ENCODE measurements at places on chromosomes 2 and 18.

DNA sequence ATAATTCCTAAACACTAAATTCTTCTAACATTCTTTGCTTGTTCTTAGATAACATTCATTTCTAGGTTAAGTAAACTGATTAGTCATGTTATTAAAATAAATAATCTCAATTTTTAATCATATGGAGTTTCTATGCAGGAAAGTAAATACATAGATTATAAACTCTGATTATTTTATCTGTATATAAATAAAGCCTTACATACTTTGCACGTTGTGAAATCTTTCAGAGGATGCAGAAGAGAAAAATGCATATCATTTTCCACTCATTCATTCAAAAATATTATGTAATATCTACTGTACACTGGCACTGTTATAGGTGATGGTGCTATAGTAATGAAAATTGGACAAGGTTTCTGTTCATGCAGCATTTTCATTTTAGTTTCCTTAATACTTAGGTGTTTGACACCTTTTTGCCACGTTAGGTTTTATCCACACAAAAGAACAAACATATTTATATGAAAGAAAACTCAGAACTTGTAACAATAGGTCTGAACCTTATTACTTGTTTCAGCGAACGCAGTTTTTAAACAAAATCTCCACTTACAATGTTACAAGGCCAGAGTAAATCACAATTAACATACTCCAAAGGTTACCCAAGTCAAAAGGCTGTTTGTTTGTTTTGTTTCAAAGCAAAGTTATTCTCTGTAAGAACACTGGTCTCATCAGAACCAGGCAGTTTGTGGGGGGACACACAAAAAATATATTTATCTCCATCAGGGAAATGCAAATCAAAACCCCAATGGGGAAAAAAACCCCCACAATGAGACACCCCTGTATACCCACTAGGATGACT, 27.4 kb downstream of the ADAM17 start:
- no peak for DNase-seq

- no peak for DNase-seq
Measured at GRCh38 chr18:36829362-36830157, 633 bp downstream of the KIAA1328 start.

DNA sequence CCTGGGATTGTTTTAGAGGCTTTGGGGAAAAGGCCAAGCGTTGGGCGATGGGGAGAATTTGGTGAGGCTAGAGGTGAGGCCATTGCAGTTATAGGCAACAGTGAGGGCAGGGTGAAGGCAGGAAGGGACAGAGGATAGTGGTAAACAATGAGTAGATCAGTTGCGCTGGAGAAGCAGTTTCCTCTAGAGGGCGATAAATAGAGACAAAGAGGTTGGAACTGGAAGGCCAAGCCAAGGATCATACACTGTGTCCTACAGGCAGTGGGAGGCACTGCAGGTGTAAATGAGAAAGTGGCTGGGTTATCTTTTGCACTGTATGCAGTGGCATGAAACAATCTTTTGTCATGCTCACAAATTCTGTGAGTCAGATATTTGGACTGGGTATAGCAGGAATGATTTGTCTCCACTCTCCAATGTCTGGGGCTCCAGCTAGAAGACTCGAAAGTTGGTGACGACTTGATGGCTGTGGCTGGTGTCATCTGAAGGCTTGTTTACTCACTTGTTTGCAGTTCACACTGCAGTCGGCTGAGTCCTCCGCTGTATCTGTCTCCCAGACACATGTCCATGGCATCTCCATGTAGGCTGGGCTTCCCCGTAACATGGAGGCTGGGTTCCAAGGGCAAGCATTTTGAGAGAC, 82.1 kb downstream of the TNP1 start:
- DNase-seq = no peak

DNA sequence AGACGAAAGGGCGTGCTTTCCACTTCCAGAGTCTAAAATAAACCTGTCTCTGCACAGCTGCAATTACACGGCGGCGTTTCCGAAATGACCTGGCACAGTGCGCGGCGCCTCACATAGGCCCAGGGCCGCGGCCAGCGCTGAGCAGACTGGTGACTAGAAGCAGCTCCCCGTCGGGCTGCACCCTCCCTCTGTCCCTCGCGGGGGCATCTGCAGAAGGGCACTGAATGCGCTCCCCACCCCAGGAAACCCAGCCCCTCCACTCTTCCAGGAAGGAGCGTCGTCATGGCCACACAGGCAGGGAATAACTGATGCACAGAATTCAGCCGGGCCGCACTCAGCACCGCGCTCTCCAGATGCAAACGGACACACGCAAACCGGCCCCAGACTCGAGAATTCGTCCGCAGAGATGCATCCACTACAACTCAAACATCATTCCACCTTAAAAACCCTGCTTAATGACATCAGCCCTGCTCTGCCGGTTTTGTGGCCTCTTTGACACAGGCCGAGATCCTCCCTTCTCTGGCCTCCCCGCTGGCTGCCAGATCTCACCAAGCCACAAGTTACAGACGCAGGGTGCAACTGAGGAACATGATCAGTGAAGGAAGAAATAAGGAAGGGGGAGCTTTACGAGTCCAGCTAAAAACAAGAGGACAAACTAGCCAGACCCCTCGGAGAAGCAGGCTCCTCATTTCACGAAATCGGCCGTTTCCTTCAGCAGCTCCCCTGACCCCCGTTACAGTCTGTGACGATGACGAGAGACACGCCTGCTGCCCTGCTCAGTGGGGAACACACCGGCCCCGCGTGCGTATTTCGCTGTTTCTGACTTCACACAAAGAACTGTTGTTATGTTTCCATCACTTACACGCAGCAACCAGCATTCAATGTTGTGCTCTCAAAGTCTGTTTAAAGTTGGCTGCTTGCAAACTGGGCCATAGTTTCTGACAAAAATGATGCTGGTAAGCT, 40.2 kb downstream of the MBP start:
- DNase-seq = no peak

GRCh38 chr2:151833984-151834383, 5.8 kb upstream of the ARL5A start:
- DNase-seq = no peak

DNA sequence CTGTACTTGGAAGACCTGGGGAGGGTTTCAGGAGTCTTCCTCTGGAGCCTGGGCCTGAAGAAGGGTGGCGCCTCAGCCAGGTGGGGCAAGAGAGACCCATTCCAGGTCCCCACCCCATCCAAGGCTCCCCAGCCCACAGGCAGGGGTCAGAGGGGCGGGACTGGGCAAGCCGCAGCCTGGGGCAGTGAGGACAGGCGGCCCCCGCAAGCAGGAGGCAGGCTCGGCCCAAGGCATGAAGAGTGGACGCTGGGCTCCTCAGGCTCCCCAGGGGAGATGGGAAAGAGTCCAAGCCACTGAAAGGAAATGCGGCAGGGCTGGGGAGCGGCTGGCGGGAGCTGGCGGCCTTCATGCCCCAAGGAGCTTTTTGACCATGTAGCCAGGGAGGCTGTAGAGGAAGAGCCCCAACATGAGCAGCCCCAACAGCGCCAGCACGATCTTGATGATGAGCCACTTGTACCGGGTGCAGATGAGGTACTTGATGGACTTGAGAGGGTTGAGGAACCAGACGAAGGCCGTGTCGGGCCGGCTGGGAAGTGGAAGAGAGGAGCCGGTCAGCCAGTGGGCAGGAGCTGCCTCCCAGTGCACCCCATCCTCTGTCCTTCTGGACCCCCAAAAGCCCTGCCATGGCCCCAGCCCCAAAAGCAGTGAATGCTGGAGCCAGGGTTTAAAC, 20.1 kb downstream of the OTOF start:
- DNase-seq = no peak

- DNase-seq = no peak
Measured at GRCh38 chr2:206082298-206082843, 3.6 kb downstream of the INO80D start.

DNA sequence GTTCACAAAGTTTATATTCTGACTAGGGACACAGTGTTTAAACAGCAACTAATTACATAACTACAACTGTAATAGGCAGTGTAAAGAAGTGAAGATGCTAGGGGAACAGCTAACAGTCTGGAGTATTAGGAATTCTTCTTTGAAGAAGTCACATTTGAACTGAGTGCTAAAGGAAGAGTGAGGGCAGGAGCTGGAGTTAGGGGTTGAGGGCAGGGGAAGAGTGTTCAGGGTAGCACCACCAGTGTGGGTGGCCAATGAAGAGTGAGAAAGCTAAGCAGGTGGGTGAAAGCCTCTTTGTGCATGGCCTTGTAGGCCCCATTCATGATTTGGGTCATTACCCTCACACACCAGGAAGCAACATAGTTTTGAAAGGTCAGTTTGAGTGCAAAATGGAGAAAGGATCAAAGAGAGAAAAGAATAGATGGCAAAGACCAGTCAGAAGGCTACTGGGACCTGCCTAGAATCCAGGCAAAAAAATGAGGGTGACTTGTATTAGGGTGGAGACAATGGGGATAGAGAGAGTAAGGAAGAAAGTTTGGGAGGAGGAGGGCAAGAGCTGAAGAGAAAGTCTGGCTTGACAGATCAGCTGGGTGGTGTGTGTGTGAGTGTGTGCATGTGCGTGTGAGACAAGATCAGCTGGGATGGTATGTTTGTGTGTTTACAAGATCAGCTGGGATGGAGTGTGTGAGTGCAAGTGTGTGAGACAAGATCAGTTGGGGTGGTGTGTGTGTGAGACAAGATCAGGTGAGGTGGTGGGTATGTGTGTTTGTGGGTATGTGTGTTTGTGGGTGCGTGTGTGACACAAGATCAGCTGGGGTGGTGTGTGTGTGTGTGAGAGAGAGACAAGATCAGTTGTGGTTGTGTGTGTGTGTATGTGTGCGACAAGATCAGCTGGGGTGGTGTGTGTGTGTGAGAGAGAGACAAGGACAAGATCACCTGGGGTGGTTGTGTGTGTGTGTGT, 43.6 kb upstream of the AGPS start:
- DNase-seq = no peak

GRCh38 chr18:62523631-62524439, 1.0 kb downstream of the ZCCHC2 start:
- peak; percentile 33 for DNase-seq

DNA sequence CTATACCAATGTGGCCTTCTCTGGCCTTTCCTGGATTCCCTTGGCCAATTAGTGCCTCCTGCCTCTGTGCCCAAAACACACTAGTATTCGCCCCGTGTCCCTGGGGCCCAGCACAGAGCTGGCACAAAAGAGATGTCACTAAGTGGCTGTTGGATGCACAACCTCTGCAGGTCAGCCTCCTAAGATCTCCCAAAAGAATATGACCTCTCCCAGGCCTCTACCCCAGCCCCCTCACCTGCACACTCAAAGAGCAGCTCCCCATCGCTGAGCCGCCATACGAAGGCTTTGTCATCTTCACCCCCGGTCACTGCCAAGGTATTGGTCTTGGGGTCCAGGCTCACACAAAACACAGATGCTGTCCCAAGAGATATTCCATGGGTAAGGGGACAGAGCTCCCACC, 2.7 kb downstream of the AAMP start:
- DNase-seq = no peak

DNA sequence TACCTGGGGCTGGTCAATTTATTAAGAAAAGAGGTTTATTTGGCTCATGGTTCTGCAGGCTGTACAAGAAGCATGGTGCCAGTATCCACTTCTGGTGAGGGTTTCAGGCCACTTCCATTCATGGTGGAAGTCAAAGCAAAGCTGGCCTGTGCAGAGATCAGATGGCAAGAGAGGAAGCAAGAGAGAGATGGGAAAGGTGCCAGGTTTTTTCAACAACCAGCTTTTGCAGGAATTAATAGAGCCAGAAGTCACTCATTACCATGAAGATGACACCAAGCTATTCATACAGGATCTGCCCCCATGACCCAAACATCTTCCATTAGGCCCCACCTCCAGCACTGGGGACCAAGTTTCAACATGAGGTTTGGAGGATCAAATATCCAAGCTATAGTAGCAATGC, 56.8 kb upstream of the ST3GAL5 start:
- DNase-seq = no peak

DNA sequence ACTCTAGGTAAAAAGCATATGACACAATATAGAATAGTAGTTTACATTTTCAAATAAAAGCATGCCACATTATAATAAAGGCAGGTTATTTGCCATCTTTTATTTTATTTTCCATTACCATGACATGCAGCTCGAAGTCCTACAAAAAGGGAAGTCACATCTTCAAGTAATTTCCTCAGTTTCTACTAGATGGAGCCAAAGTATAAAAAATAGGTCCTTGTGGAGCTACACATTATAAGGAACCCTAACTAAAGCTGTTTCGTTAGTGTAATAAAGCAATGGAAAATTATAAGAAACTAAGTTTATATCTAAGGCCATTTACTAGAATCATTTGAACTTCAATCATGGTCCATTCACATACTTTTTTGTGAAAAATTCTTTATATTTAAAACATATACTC, 674.5 kb downstream of the KCNJ3 start:
- no peak for DNase-seq

DNA sequence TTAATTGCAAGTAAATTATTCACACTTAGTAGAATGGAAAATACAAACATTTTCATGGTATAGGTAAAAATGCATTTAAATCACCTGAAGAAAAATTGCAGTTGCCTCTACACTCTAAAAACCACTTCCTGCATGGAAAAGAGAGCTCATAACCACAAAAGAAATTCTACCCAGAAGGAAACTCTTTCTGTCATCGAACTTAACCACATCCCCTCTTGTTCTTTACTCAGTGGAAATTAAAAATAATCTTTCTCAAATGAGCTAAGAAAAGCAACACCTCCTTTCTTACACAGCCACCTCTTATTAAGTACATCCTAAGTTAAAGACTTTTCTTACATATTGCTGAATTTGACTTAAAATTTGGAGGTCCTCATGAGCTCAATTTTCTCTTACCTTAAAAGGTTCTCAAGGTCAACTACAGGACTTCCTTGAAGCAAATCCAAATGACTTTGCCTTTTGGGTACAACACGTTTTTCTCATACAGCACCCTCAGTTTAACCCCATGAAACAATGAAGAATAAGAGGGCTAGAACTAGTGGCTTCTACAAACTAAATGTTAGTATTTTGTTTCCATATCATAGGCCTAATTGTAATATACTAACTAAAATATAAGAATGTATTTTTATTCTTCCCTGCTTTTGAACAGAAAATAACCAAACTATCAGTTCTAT, 109.1 kb upstream of the CRIM1 start:
- no peak for DNase-seq

DNA sequence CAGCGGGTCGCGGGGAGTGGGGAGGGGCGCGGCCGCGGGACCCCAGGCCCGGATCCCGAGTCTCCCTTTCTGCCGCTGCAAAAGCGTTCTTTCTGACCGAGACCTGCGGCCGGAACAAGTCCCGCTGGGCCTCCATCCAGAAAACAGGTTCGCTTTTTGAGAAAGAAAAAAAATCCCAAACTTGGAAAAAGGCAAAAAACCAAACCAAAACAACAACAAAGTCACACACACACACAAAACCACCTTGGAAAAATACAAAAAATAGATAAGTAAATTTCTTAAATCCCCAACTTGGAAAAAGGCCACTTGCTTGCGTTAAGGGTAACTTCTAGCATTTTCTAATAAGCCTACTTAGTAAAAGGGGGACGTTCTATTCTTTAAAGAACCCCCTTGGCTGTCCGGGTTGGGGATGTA, 250 bp upstream of the CHST10 start:
- no peak for DNase-seq

GRCh38 chr2:180778291-180778690, 202.1 kb upstream of the UBE2E3 start:
- no peak for DNase-seq
